ENCODE measurements at places on chromosomes 1 and 21. TPM values are rescaled to one million over a fixed set of nuclear protein-coding genes. Genes with fewer than 3 reads are reported as not detected.

The ATP6V0B gene
- 116 TPM for total RNA-seq

The CYP4B1 gene
- 0.92 TPM for total RNA-seq

The ITPKB gene
- 27.1 TPM for total RNA-seq

The CLDN17 gene
- total RNA-seq = not detected

The PDIK1L gene
- total RNA-seq = 7.1 TPM

The SASS6 gene
- 9.7 TPM for total RNA-seq

The CD247 gene
- 0.55 TPM for total RNA-seq

The ADAMTS4 gene
- total RNA-seq = 4.4 TPM

The LCK gene
- total RNA-seq = 4.4 TPM

The TDRD10 gene
- not detected for total RNA-seq

The F11R gene
- 226 TPM for total RNA-seq

The DCDC2B gene
- not detected for total RNA-seq

The CD1E gene
- total RNA-seq = not detected

The DMRTA2 gene
- total RNA-seq = 2.4 TPM

The ALX3 gene
- total RNA-seq = not detected
